CD4-positive, alpha-beta T cell treated with Interleukin-21 for 1 hour (primary cell): ENCODE measurements at places on chromosomes 1 and 21.

DNA sequence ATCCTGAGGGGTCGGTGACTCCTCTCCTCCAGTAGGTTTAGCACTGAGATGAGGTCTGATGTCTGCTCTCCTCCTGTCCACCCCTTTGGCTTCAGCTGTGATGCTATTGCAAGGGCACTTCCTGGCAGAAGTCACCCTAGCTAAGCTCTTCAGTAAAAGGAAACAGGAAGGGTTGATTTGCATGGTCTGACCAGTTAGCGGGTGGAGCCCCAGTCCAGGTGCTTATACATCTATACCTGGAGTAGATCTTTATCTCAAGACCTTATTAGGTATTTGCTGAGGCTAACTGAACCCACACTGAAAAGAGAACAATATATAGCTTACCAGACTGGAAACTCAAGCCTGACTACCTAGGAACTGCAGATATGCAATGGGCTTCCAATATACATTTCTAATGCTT lies 28.9 kb upstream of the NFASC start:
- DNase-seq, result no peak

- DNase-seq, result no peak
Measured at GRCh38 chr1:100875228-100875627, 19.4 kb downstream of the EXTL2 start.

GRCh38 chr1:95069710-95070093 lies 3.0 kb downstream of the ALG14 start:
- no peak for DNase-seq

DNA sequence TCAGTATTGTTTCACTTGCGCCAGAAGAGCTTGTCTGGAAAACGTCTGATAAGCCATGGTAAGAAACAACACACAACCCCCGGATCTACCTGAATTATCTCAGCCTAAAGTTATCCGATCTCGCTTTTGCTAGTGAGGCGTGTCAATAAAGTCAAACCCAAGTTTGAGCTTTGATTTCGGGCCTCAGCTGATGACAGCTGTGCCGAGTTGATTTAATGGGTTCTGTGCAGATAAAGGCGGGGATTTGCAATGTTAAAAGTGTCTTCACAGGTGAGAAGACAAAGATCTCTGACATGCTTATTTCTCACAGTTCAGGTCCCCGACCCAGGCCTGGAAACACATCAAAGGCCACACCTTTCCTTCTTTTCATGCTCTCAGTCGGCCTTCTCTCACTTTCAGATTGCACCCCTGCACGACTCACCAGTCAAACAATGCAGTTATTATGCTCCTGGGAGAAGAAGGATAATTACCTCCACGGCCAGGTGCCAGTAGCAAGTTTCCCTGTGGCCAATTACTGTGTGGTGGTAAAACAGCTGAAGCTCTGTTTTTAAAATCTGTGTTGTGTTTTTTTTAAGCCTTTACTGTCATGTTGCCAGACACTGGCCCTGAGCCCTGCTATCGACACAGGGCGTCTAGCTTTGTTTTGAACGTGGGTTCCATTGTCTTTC lies 245.3 kb upstream of the RUNX1 start:
- DNase-seq, result no peak

DNA sequence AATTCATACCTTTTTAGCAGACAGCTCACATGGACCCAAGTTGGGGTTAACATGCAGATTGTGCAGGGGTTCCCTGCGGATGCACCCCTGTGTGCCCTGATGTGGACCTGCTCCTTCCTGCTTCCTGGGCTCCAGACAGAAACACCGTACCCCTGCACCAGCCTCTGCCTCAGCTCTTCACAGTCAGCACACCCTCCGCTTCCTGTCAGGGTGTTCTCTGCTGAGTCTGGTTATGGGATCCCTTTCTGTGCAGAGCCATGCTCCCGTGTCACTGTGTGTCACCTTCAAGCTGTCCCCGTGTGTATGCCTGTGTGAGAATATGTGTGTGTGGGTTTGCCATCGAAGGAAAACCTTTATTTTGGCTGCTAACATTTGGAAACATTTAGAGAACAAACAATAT lies 48.7 kb upstream of the KCNJ15 start:
- no peak for DNase-seq

- DNase-seq, result no peak
Measured at GRCh38 chr21:41280115-41280919, 36.3 kb upstream of the FAM3B start.

DNA sequence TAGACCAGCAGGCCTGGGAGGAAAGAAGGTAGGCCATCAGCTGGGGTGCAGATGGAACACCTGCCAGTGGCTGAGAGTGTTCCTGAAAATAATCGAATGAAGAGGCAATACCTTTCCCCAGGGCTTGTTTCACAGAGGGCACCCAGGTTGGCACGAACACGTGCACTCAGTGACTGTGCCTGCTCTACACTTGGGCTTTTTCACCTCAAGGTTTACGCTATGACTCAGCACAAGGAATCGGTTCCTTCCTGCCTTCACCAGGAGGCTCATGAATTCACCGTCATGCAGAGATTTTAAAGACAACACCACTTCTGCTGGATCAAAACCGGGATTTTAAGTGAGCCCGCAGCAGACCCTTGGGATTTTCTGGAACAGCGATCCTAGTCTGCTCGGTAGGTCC lies 118.5 kb upstream of the ADAR start:
- DNase-seq, result no peak

DNA sequence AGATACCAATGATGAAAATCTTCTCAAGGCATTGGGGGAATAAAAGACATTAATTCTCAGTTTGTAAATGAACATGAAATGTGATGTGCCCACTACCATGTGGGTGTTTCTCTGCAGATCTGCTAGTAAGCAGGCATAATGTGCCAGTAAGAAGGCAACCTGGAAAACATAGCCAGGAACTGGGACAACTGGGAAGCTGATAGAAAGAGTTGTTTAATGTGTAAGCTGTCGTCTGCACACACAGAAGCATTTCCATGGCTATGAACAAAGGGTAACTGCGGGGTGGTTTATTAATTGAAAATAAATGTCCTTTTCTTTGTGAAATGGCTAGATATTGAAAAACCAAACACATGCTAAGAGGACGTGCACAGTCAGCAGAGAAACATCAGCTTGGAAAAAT lies 52.0 kb downstream of the ZC3H11B start:
- DNase-seq, result no peak

- DNase-seq, result peak; percentile 11
Measured at GRCh38 chr1:230208619-230209261, 141.7 kb downstream of the GALNT2 start.

GRCh38 chr1:45409276-45409675 lies 69.0 kb upstream of the MUTYH start:
- DNase-seq, result no peak

DNA sequence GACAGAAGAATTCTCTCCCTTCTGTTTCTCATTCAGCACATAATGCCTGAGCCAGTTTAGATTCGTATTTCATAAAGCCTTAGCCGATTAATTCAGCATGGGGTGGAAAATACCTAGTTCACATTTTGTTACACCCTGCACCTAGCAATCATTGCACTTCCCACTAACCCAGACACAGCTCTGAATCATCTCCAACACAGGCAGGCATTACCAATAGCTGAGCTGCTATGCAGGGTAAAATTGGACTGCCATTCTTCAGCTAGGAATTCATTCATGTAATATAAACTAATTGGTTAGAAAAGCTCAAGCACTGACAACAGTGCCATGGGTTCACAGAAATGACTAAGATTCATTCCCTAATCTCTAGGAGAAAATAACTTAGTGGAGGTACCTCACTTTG lies 26.9 kb upstream of the NKAIN1 start:
- no peak for DNase-seq

DNA sequence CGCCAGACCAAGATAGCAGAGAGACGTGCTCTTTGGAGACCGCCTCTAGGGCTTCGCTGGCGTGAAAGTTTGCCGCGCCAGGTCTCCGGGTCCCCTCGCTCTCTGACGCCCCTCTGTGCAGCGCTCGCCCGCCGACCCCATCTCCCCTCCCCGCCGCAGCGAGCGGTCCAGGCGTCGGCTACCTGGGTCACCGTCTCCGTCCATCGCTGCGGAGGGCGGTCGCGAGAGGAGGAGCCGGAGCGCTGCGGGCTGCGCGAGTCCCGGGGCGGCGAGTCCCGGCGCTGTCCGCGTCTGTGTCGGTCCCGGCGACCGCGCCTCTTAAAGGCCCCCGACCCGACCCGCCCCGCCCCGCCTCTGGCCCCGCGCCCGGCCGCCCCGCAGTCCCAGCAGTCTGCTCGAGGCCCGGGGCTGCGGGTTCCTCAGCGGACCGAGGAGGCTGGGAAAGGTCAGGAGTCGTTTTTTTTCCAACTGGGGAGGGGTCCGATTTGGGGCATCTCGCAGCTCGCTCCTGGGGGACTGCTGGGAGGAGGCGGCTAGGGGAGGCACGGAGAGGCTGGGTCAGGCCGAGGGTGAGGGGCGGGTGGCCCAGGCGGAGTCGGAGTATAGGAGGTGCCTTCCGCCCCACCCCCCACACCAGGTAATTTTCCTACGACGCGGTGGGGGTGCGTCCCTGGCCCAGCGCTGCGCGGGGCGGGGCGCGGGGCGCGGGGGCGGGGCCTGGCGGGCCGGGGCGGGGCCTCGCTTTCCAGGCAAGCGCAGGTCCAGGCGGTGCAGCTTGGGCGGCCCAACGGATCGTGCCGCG lies at the start of the genes FBXO2 and FBXO44:
Gene FBXO2 (minus strand): TSS at position 293 of the 802 bp plus-strand sequence. CDS start 89 bp downstream, at position 204.
Gene FBXO44 (plus strand): TSS at position 741 of the 802 bp plus-strand sequence. CDS start 959 bp downstream, outside the sequence.
- DNase-seq, result peak; percentile 70

- DNase-seq, result no peak
Measured at GRCh38 chr21:19833082-19833481, 1165.1 kb upstream of the NCAM2 start.

GRCh38 chr1:22591576-22591975 lies 28.3 kb downstream of the EPHA8 start:
- DNase-seq, result no peak

- no peak for DNase-seq
Measured at GRCh38 chr1:20184481-20184900, 1.4 kb upstream of the UBXN10 start.

DNA sequence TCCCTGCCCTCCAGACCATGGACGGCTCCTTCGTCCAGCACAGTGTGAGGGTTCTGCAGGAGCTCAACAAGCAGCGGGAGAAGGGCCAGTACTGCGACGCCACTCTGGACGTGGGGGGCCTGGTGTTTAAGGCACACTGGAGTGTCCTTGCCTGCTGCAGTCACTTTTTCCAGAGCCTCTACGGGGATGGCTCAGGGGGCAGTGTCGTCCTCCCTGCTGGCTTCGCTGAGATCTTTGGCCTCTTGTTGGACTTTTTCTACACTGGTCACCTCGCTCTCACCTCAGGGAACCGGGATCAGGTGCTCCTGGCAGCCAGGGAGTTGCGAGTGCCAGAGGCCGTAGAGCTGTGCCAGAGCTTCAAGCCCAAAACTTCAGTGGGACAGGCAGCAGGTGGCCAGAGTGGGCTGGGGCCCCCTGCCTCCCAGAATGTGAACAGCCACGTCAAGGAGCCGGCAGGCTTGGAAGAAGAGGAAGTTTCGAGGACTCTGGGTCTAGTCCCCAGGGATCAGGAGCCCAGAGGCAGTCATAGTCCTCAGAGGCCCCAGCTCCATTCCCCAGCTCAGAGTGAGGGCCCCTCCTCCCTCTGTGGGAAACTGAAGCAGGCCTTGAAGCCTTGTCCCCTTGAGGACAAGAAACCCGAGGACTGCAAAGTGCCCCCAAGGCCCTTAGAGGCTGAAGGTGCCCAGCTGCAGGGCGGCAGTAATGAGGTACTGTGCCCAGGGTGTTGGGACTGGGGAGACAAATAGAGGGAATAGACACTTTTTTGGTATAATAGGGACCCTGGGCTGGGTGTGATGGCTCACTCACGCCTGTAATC lies 1.0 kb downstream of the ZBTB48 start:
- no peak for DNase-seq

- DNase-seq, result peak; percentile 1
Measured at GRCh38 chr1:108831225-108831624, 25.7 kb downstream of the AKNAD1 start.

GRCh38 chr1:157198619-157199420 lies 60.6 kb upstream of the ETV3 start:
- no peak for DNase-seq

GRCh38 chr21:46181953-46182547 lies 2.2 kb downstream of the SPATC1L start:
- DNase-seq, result no peak

GRCh38 chr1:16076031-16076864 lies 2.8 kb upstream of the FAM131C start:
- no peak for DNase-seq

DNA sequence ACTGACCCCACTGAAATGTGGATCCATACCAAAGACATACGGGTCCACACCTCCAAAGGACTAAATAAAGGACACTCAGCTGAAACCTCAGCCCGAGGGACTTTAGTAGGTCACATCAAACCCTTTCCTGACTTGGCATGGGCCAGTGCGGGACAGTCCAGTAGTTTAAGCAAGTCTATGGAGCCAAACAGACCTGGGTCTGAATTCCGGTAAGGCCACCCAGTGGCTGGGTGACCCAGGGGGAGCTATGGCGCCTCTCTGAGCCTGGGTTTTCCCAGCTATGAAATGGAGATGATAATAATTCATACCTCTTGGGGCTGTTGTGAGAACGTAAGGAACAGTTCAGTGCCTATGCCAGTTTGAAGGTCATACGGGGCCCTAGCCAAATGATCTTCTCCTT lies 36.2 kb upstream of the ZBTB40 start:
- DNase-seq, result no peak

DNA sequence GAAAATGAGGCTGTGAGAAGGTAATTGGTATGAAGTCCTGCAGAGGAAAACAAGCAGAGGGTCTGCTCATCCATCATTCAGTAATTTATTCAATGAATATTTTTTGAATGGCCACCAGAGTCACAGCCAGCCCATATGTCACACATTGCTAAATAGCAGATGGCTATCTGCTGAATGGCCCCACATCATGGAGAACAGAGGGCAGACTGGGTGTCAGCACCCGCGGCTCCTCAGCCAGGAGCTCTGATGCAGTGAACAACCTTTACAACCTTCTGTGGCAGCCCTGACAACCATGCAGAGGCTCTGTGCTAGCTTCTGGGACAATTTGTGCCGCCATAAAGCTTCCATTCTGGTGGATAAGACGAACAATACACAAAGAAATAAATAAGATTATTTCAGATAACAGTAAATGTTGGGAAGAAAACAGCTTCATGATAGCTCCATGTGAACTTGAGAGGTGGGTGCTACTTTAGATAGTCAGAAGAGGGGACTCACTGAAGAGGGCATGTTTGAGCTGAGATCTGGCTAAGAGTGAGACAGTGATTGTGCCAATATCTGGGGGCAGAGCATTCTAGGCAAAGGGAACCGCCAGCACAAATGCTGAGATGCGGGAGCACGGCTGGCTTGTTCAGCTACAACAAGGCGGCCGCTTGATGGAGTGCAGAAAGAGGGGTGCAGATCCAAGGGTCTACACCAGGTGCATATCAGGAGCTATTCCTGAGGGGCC lies 2.8 kb upstream of the C1orf210 start:
- no peak for DNase-seq

DNA sequence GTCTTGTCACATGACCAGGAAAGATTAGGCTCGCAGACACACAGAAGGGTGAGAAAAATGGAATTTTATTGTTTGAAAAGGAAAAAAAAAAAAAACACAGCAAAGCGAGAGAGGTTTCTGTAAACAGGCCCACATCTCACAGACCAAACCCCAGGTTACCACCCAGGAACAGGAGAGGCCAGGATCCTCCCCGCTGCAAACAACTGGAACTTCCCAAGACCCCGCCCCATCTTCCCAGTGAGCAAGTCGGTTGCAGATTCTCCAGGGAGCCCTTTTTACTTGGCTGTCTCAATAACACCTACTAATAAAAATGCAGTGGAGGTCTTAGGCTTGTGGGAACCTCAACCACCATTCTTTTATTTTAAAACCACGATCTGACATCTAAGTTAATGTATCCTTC lies 84.7 kb upstream of the ETS2 start:
- no peak for DNase-seq
